ENCODE measurements at places on chromosomes 11 and 22.
A peak's percentile ranks its signal among the peaks of the same experiment; 100 is the strongest.

- no peak for DNase-seq
These were observed 42.0 kb upstream of the CARS1 start for GRCh38 chr11:3099178-3099577.

DNA sequence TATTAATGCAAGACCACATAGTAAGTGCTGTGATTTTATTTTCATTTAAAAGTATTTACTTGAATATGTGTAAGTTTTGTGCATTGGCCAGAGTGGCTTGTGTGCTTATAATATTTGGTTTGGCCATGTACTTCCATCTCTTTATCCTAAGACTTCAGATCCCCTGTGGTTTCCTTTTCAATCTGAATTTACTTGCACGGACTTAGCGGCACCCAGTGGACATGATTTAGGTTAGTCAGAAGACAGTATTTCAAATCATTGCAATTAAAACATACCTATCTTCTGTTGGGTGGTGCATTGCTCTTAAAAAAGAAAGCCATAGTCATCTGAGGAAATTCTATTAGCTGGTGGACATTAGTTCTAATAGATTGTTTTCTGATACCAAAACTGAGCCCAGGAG lies 30.7 kb downstream of the PIWIL4 start:
- no peak for DNase-seq

- DNase-seq, result no peak
These were observed 2.4 kb downstream of the MAPK1 start for GRCh38 chr22:21865041-21865440.

DNA sequence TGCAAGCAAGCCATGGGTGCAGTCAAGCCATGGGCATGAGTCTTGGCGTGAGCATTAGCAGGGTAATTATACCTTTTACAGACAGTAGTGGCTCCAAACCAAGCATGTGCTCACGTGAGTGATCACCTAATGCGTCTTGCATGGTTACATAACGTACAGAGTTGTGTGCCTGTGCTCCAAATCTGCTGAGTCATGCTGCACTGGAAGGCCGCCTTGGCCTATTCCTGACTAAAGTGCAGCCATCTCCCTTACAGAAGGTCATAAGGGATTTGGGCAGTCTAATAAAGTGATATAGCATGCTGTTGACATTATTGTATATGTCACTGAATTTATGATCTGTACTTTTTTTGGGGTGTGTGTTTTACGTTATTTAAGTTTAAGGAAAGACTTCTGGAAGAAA lies 102.4 kb downstream of the ARHGAP42 start:
- no peak for DNase-seq

DNA sequence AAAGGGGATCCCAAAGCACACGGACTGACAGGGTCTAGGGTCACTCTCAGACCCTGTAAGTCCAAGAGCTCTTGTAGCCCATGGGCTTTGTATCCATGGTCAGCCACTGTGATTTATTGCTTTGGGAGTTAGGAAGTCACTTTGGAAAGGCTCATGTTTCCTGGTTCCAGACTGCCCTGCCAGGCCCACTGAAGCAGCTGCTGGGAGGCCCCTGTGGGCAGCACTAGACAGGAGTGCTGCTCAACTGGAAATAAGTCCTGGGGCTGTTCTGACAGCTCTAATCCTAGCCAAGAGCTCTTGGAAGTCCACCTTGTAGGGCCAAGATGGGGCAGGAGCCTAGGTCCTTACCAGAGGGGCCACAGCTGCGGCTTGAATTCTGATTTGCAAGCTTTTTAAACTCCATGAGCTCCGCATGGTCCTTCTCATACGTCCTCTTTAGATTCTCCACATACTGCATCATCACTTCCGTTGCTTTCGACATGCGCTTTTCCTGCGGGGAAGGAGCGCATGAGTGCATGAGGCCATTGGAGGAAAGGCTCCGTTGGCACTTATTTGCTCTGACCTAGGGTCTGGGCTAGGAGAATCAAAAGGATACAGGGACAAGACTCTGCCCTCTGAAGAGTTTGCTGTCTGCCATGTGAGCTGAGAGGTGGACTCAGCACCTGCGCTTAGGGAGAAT lies 32.2 kb upstream of the LYVE1 start:
- DNase-seq, result no peak

- no peak for DNase-seq
These were observed 90.0 kb downstream of the ARHGAP8 start for GRCh38 chr22:44842417-44842816.

- DNase-seq, result no peak
These were observed 115.4 kb downstream of the ZBTB16 start for GRCh38 chr11:114174712-114175495.

DNA sequence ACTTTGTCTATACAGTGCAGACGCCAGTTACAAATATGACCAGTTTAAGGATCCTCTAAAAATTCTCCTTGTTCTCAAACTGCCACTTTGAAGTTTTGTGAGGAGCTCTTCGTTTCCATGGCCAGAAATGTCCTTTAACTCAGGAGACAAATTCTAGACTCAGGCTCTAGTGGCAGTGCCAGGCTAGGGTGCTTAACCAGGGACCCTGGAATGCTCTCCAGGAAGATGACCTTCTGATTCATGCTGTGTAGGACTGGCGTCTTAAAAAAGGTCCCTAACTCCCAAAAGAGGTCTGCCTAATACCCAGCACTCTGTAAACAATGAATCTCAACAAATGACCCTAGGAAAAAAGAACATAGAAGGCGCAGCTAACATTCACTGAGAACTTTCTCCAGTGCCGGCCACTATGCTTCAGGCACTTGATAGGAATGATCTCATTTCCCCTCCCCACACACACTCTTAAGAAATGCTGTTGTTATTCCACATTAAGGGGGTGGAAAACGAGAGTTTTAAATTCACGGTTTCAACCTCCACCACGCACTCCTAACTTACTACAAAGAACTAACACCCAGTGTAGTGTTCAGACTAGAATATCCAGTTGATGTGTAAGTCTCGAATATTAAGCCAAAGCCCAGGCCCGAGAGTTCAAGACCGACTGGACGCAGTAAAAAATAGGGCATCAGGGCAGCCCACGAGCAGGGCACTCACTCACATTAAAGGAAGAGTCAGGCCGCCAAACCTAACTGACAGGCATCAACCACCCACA lies 747 bp downstream of the NXF1 start:
- no peak for DNase-seq

- no peak for DNase-seq
These were observed 573.9 kb upstream of the CADM1 start for GRCh38 chr11:116078101-116078591.

GRCh38 chr11:64219755-64220154 lies 6.2 kb downstream of the TRPT1 start:
- DNase-seq, result no peak

- no peak for DNase-seq
These were observed 94.7 kb upstream of the RAG2 start for GRCh38 chr11:36692704-36693103.

DNA sequence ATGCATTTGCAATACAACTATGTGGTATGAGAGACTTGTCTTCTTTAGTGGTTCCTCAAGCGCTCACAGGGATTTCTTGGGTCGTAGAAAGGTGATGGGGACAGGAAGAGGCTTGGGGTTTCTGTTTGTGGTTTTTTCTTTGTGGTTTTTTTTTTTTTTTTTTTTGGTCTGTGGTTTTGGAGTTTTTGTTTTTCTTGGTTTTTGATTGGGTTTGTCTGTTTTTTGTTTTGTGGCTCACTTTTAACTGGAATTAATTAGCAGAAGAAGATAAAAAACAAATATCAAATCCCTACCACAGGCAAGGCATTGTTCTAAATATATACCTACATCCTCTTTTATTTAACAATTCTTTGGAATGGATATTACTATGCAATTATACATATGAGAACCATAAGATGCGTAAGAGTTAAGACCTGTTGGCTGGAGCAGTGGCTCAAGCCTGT lies 5.5 kb downstream of the TTC28 start:
- DNase-seq, result no peak

GRCh38 chr22:45976254-45977002 lies 534 bp downstream of the WNT7B start:
- no peak for DNase-seq

- DNase-seq, result no peak
These were observed 375.1 kb downstream of the OPCML start for GRCh38 chr11:133156986-133157745.

GRCh38 chr11:95699631-95700470 lies 89.7 kb downstream of the FAM76B start:
- no peak for DNase-seq

DNA sequence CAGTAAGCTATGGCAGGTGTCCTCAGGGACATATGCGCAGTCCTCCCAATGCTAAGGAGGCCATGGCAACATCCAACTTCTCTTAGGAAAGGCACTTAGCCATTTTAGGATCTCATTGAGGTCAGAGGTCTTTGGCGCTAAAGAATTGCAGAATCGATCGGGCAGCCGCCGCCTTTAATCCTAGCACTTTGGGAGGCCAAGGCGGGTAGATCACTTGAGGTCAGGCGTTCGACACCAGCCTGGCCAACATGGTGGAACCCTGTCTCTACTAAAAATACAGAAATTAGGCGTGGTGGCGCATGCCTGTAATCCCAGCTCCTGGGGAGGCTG lies 1.2 kb upstream of the CHID1 start:
- no peak for DNase-seq

DNA sequence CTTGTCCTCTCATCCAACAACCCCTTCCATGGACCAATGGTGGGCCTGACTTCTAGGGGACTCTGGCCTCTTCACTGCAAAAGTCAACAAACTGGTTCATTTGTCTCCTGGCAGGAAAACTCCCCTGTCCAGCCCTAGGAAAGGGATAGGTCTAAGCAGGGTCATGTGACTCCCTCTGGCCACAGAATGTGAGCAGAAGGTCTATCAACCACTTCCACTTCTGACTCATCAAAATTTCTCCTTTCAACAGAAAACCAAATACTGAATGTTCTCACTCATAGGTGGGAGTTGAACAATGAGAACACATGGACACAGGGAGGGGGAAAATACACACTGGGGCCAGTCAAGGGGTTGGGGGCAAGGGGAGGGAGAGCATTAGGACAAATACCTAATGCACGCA lies 1.3 kb upstream of the ISX start:
- no peak for DNase-seq

DNA sequence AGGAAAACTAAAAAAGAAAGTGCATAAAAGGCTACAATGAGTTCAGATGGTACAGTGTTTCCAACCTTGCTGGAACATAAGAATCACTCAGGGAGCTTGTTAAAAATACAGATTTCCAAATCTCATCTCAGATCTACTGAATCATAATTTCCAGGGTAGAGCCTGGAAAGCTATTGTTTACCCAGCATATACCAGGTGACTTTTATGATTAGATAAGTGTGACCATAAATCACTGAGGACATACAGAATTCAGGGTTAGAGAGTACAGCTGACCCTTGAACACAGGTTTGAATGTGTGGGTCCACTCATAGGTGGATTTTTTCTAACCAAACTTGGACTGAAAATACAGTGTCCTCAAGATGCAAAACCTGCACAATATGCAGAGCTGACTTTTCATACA lies 11.9 kb downstream of the SAAL1 start:
- DNase-seq, result no peak

DNA sequence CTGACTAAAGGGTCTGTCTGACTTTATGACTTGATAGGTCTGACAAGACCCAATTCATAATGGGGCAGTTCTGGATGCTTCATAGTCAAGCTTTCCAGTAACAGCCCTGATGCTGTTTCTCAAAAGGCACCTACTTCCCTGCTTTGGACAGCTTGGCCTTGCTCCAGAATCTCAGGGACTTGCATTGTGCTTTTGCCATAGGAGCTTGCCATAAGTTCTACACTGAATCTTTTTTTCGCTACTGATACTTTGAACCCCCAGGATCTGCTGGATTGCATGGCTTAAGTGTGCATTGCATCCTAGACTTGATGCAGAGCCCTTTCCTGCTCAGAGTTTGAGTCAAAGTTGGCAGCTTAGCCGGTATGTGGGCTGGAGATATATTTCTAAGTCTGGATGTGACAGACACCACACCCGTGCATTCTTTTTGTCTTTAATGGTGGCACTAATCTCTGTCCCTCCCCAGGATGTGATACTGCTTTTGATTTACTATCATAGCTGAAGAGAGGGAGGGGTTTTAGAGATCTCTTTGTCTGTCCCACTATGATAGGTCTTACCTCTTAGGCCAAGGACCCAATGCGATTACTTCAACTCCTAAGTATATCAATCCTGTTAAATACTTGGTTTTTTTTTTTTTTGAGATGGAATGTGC lies 16.9 kb upstream of the SLC3A2 start:
- DNase-seq, result no peak

- DNase-seq, result no peak
These were observed 32.4 kb downstream of the VSIG10L2 start for GRCh38 chr11:125978181-125978716.

DNA sequence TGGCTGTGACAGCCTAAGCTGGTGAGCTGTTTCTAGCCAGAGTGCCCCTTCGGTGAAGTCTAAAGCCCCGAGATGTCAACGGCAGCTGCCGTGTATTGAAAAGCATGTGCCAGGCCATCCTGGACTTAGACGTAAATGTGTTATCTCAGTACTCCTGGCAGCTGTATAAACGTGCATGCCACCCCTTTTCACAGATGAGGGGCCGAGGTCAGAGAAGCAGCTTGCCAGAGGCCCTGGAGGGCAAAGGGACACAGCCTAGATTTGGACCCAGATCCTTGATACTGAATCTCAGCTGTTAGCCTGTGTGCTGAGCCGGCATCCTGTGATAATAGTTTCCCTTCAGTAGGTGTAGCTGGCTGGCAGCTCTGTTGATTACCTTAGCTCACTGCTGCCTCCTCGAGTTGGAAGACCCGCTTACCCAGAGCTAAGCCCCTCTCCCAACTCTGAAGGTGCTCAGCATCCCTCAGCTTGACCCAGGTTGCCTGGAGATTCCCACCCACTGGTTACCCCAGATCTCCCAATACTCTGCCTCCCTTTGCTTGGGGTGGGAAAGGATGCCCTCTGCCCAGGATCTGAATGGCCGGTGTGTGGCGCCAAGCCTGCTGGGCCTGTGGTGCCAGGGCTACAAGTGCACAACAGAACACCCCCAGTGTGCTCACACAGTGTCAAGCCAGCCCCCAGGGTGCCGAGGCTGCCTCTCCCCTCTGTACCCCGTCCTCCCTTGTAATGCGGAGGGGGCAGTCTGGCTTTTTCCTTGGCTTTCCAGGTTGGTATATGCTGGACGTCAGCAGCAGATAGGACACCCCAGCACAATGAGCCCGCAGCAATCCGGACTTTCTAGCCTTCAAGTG lies 59.8 kb upstream of the WNT7B start:
- no peak for DNase-seq

GRCh38 chr22:36885474-36885873 lies 24.7 kb downstream of the NCF4 start:
- no peak for DNase-seq

DNA sequence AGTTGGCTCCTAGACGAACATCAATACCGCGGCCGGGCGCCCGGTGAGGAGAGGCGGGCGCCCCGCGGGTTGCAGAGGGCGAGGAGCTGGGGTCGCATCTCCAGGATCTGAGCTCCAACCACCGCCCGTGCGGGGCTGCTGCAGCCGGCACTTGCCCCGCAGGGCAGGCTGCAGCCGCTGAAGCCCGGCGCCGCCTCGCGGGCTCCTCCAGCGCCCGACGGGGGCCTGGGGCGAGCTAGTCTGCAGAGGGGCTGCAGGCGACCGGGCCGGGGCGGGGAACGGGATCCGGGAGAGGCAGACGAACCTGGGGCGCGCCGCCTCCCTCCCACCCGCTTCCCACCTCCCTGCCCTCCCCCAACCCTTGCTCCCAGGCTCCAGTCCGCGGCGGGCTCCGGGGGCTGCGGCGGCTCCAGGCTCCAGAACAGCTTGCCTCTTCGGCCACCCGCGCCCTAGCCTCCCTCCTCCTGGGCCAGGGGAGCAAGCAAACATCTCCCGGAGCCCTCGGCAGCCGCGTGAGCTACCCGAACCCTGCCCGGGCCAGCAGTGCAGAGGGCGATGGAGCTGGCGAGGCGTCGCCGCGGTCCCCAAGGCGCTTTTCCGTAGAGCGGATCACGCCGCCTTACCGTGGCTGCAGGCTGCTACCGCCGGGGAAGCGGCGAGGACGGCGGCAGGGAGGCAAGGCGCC lies 802 bp downstream of the TENM4 start:
- peak; percentile 54 for DNase-seq
